ENCODE measurements at places on chromosomes 3 and 15.

DNA sequence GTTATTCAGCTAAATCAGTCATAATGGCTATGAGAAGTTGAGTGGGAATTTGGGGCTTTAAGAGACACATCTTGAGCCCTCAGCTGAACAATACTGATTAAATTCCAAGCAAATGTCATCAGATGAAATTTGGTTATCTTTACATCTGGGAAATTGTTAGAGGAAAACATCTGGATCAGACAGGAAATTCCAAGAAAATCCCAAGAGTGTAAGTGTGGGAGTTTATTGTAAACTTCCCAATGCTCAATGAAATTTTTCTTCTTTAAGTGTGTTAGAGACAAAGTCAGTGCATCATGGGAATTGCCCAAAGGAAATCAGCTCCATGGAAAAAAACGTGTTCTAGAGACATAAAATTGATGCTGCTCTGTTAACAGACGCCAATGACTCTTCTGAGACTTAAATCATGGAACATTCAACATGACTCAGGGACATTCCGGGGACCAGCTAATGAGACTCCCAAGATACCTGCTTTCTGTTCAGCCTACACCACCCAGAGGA is 19.8 kb upstream of the DCLK3 start:
- DNase-seq, result no peak

DNA sequence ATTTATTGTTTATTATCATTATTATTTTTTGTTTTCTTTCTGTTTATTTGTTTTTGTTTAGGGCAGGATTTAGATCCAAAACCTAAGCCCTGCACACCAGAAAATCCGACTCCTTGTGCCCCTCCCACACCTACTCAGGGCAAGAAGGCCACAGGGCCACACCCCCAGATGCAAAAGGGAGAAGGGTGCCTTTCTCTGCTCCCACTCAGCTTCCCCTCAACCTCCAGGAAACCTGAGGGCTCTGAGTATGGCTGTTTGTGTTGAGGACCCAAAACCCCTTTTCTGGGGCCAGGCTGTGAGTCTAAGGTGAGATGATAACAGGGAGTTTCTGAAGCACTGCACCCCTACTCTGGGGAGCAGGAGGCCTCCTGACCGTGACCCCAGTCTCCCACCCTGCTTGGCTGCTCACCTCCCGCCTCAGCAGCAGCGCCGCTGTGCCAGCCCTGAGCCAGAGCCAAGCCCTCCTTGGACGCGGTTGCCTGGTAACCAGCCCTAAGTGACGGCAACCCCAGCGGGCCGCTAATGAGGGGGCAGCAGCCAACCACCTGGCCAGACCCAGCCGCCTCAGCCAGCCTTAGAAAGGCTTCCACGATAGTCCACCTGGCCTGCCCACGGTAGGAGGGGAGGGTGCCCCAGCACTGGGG is 6.4 kb upstream of the C15orf39 start:
- no peak for DNase-seq

DNA sequence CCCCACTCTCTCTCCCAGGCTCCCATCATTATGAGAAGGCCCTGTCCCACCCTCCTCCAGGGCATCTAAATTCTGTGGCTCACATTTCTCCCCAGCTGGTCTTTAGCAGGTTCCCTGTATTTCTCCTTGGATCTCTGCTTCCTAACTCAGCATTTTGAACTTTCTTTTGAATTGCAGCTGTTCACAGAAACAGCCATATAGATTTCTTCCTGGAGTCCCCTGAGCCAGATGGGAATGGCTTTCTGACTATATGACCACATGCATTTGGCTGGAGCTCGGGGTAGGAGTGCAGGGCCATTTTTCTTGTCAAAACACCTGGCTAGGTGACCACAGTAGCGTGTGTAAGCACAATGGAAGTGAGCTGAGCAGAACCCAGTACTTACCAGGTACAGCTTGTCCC is 22.0 kb downstream of the RBP2 start:
- no peak for DNase-seq

DNA sequence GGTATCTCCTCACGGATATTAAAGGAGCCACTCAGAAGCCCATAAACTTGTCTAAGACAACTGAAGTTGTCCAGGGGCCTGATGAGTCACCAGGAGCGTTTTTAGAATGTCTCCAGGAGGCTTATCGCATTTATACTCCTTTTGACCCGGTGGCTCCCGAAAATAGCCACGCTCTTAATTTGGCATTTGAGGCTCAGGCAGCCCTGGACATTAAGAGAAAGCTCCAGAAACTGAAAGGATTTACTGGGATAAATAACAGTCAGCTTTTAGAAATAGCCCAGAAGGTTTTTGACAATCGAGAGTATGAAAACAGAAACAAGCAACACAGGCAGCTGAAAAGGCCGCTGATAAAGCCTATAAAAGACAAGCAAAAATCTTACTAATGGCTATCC is 4.1 kb downstream of the DET1 start:
- no peak for DNase-seq

DNA sequence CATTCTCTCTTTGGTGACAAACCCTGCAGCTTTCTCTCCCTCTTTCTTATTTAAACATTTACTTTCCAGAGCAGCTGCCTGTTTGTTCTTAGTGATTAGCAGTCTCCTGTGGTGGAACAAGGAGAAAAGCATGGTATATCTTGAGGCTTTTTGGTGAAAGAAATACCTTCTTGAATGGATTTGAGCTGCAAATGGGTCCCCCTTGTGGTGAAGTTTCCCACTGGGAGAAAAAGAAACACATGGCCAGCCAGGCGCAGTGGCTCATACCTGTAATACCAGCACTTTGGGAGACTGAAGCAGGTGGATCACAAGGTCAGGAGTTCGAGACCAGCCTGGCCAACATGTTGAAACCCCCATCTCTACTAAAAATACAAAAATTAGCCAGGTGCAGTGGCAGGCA is 48.3 kb upstream of the ACP3 start:
- peak; percentile 48 for DNase-seq

DNA sequence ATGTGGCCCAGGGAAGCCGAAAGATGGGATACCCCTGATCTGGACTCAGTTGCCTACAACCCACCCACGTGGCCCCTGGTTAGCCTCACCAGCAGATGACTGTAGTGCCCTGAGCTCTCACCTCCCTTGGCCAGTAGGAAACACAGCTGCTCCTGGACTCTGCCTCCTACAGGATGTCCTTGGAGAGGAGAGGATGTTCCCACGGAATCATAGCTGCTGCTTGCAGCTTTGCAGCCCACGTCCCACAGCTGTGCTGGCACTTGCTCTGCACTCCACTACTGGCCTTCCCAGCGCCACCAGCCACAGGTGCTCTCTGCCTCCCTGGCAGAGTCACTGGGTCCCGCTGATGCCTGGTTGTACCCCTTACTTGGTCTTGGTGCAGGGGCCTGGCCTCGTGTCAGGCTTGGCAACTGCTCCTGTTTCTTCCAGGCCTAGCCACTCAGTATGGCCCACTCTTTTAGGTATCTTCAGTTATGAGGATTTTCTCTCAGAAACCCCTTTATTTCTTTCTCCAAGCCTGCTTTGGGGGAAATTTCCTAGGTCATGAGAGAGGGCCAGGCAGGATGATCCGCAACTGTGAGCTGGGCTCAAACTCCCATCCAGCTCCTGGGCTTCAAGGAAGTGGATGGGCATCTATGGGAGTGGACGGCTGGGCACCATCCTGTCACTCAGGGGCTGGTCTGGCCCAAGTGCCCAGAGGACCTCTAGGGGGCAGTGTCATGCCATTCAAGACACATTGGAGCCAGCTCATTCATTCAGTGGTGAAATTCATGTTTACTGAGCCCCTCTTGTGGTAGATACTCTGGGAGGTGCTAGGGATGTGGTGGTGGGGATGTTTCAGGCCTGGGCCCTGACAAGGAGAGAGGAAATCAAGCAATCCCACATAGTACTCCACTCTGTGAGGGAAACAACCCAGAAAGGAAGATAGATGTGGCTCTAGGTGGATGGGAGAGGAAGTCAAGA is 16.2 kb upstream of the VILL start:
- peak; percentile 65 for DNase-seq

DNA sequence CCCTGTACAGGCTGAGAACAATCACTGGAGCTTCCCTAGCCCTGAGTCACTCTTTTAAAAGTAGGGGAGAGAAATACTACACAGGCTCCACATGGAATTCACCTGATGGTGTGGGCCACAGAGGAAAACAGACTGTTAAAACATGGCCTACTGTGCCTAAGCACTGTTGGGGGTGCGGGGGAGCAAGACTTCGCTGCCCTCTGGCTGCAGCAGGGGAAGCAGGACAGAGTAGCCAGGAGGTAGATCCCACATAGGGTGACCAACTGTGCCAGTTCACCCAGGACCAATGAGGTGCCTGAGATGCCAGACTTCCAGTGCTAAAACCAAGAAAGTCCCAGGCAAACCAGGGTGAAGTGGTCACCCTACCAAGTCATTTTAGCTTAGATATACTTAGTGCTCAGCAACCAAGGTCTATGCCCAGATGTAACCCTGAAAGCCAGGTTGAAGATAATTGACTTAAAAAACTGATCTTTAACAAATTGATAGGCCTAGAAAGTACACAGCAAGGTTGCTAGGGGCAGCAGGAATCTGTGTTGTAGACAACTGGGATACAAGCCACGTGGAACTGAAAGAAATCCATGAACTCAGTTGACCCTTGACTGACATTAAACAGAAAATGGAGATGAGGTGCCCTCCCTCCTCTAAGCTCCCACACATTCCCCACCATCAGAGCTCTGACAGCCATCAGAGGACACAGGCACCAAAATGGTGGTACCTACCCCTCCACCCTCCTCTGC is 344.2 kb upstream of the PPP2R3A start:
- DNase-seq, result no peak

DNA sequence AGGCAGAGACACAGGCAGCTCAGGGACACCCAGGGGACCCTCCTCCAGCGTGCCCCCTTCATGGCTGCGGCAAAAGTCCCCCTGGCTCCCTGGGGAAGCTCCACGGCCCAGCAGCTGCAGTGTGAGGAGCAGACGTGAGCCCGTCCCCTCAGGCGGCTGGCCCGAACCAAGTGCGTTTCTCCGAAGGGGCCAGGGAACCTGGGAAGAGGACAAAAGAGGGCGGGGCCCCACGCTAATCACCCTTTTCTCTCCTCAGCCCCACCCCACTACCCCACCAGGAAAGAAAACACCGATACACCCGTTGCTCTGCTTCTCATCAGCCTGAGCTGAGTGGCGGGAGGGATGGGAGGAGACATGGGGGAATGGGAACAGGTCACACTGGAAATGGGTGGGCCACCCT is at the start of gene MUC4:
Gene MUC4, minus strand, starts transcription at position 174 of the 400 bp plus-strand sequence. Its CDS starts 112 bp downstream, at position 62.
- no peak for DNase-seq

- no peak for DNase-seq
Measured at GRCh38 chr3:17579289-17580031, 163.0 kb downstream of the TBC1D5 start.

- DNase-seq, result peak; percentile 37
Measured at GRCh38 chr3:25661694-25662437, 2.8 kb downstream of the TOP2B start.
